ENCODE measurements at places on chromosomes 3 and 15. TPM values are rescaled to one million over a fixed set of nuclear protein-coding genes. Genes with fewer than 3 reads are reported as not detected.

The LMAN1L gene
- total RNA-seq: not detected

The TIGIT gene
- not detected for total RNA-seq

The CORO2B gene
- total RNA-seq: 0.35 TPM

The USP3 gene
- 61.2 TPM for total RNA-seq

The RBP2 gene
- total RNA-seq: 2.5 TPM

The GRAMD1C gene
- not detected for total RNA-seq

The ATP2B2 gene
- 1.1 TPM for total RNA-seq

GRCh38 chr15:87985451-87985850 lies 271.1 kb downstream of the NTRK3 start:
- H3K27me3 ChIP-seq: no peaks in the 10 kb centered on the region
- H3K27ac ChIP-seq: no peak overlapping the region
- no peak overlapping the region for H3K4me3 ChIP-seq
- no peak for DNase-seq
- H3K4me1 ChIP-seq: no peaks in the 10 kb centered on the region

DNA sequence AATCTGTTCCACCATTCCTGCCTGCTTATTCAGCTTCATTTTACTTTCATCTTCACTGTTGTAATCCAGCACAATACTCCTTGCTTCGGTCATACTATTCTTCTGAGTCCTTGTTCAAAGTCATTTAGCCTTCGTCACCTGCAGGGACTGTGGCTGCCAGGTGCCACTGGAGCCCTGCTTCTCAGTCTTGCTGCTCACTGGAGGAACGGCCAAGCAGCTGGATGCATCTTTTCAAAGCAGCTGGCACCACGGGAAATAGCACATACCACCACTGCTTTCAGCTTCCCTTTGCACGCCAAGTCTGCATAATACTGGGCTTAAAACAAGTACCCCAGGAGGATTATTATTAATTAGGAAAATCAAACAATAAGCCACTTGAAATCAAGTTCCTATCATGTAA lies 287.6 kb downstream of the BCHE start:
- no peak for DNase-seq
- H3K36me3 ChIP-seq: no peaks in the 10 kb centered on the region
- H3K4me1 ChIP-seq: no peaks in the 10 kb centered on the region

GRCh38 chr3:108006881-108007331 lies 83.9 kb downstream of the CD47 start:
- H3K4me1 ChIP-seq: no peaks in the 10 kb centered on the region
- no peak for DNase-seq
- H3K27ac ChIP-seq: no peak overlapping the region
- no peak overlapping the region for H3K4me3 ChIP-seq
- no peaks in the 10 kb centered on the region for H3K27me3 ChIP-seq

- DNase-seq: no peak
- peaks cover 7% of the 10 kb centered on the region for H3K4me1 ChIP-seq
- H3K4me3 ChIP-seq: no peak overlapping the region
- H3K27ac ChIP-seq: no peak overlapping the region
- H3K27me3 ChIP-seq: peaks cover 28% of the 10 kb centered on the region
- no peaks in the 10 kb centered on the region for H3K36me3 ChIP-seq
Measured at GRCh38 chr15:76978522-76979330, 16.2 kb upstream of the PSTPIP1 start.

DNA sequence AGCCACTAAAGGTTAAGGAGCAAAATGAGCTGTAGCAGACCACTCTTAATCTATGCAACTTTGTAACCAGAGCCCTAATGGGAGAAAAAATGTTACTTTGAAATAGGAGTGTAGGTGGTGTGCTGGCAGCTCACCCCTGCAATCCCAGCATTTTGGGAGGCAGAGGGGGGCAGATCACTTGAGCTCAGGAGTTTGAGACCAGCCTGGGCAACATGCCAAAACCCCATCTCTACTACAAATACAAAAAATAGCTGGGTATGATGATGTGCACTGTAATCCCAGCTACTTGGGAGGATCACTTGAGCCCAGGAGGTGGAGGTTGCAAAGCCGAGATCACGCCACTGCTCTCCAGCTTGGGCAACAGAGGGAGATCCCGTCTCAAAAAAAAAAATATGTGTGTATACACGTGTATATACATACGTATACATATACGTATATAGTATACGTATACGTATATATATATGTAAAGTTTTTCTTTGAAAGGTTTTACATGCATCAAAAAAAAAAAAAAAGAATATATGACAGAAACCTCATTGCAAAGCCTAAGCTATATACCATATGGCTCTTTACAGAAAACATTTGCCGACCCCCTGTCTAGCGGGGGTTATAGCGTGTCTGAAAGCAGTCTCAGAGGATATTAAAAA lies 15.7 kb downstream of the CAPN7 start:
- DNase-seq: no peak
- H3K27me3 ChIP-seq: no peaks in the 10 kb centered on the region
- peaks cover 16% of the 10 kb centered on the region for H3K36me3 ChIP-seq
- H3K4me1 ChIP-seq: peaks cover 23% of the 10 kb centered on the region
- H3K27ac ChIP-seq: no peak overlapping the region

- H3K4me3 ChIP-seq: no peak overlapping the region
- H3K36me3 ChIP-seq: no peaks in the 10 kb centered on the region
- no peaks in the 10 kb centered on the region for H3K4me1 ChIP-seq
- no peaks in the 10 kb centered on the region for H3K27me3 ChIP-seq
- DNase-seq: no peak
- H3K27ac ChIP-seq: no peak overlapping the region
Measured at GRCh38 chr3:94896994-94897393, 834.1 kb downstream of the NSUN3 start.

DNA sequence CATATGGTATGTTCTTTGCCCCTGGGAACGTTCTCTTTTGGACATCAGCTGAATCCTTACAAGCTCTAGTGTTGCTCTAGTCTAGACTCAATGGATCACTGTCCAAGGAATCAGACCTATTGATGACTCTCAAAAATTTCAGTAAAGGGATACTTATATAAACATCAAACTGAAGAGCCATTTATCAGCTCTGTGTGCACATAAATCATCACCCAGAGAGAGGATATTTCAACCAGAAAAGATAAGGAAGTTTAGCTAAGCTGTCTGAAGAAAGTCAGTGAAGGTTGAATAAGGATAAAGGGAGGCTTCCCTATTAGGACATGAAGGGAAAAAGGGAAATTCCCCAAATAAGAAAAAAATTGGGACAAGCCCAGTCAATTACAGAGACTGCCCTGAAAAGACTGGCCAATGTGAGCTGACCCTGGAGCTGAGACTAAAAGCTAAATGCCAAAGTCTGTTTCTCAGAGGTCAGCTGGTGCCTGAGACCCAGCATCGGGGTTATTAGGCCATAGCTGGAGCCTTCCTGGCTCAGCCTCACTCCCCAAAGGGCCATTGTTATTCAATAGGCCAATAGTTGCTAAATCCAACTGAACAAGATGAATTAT lies 424.1 kb upstream of the THBS1 start:
- no peak overlapping the region for H3K27ac ChIP-seq
- no peak overlapping the region for H3K4me3 ChIP-seq
- no peaks in the 10 kb centered on the region for H3K36me3 ChIP-seq
- no peaks in the 10 kb centered on the region for H3K27me3 ChIP-seq

DNA sequence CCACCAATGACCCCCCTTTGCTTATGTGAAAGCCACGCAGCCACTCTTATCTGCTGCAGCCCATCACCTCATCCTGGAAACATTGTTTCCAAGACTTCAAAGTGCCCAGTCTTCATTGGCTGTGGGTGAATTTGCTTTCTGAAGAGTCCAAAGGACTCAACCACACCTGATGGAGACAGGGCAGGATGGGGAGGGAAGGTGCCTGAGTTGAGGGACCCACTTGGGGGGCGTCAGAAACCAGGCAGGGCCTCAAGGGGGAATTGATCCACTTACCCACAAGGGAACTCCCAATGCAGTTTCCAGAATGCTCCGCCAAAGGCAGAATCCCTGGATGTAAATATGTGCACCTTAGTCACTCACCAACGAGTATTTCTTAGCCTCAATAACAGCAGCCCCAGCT lies 147.9 kb upstream of the ATP2B2 start:
- H3K36me3 ChIP-seq: no peaks in the 10 kb centered on the region
- H3K4me1 ChIP-seq: no peaks in the 10 kb centered on the region
- no peak overlapping the region for H3K27ac ChIP-seq
- H3K27me3 ChIP-seq: no peaks in the 10 kb centered on the region

All from HepG2 (cell line).